ENCODE measurements at places on chromosomes 3 and 15.

- peak; percentile 98 for DNase-seq
Observed at GRCh38 chr3:109316162-109316730, at the start of gene DPPA2. DPPA2 (minus strand) TSS chr3:109316517; CDS start chr3:109314542, 1,975 bp downstream.

DNA sequence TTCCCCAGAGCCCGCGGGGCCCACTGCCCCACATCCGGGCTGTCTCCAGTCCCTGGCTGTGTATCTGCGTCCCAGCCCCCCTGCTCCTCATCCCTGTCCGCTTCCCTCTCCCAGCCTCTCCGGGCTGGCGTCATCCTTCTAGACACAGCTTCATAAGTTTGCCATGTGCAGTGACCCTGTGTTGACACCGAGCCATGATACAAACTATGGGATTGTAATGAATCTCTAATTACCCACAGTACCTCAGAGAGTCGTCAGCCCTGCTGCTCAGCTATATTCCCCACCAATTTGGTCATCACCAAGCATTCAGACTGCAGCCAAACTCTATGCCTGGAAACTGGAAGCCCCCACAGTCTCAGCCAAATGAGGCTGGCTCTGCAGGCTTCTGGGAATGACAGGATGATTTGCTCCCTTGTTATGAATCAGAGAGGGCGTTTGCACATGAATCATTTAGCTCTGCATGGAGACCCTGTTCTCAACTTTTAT, 466.1 kb upstream of the ATP11B start:
- peak; percentile 29 for DNase-seq

DNA sequence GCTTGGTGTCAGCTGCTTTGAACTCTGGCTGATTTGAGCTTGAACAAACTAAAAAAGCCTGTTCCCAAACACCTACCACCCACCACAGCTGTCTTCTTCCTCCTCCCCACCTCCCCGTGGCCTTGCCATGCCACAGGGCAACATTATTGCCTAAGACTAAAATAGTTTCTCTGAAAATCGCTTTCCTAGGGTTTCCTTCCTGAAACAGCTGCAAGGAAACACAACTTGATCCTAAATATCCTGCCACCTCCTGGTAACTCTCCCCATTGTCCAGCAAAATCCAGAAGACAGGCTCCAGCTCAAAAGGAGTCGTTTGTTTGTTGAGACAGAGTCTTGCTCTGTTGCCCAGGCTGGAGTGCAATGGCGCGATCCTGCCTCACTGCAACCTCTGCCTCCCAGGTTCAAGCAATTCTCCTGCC, 193.9 kb upstream of the TPM1 start:
- DNase-seq: no peak

GRCh38 chr15:81361891-81362290, 12.1 kb downstream of the TMC3 start:
- no peak for DNase-seq

- no peak for DNase-seq
Observed at GRCh38 chr15:68729789-68730411, 90.8 kb downstream of the ANP32A start.

GRCh38 chr3:45169125-45169904, 23.1 kb upstream of the CDCP1 start:
- no peak for DNase-seq

- DNase-seq: no peak
Observed at GRCh38 chr15:49492830-49493229, 69.8 kb downstream of the FGF7 start.
